Left ventricle myocardium superior (tissue), 1 donor: ENCODE measurements at places on chromosomes 1 and 21. TPM values are rescaled to one million over a fixed set of nuclear protein-coding genes. Genes with fewer than 3 reads are reported as not detected.

Gene OVAAL
- total RNA-seq, result 1.5 TPM

Gene PDZK1IP1
- total RNA-seq, result not detected

Gene CDCA8
- 0.32 TPM for total RNA-seq

Gene PSMG1
- total RNA-seq, result 19.5 TPM

Gene CCDC185
- total RNA-seq, result not detected

Gene GLMN
- 6.3 TPM for total RNA-seq

Gene FLG2
- total RNA-seq, result not detected

Gene KRTAP21-2
- total RNA-seq, result not detected

- DNase-seq, result no peak
These were observed 828 bp upstream of the MYBPH start for GRCh38 chr1:203176273-203177035.

DNA sequence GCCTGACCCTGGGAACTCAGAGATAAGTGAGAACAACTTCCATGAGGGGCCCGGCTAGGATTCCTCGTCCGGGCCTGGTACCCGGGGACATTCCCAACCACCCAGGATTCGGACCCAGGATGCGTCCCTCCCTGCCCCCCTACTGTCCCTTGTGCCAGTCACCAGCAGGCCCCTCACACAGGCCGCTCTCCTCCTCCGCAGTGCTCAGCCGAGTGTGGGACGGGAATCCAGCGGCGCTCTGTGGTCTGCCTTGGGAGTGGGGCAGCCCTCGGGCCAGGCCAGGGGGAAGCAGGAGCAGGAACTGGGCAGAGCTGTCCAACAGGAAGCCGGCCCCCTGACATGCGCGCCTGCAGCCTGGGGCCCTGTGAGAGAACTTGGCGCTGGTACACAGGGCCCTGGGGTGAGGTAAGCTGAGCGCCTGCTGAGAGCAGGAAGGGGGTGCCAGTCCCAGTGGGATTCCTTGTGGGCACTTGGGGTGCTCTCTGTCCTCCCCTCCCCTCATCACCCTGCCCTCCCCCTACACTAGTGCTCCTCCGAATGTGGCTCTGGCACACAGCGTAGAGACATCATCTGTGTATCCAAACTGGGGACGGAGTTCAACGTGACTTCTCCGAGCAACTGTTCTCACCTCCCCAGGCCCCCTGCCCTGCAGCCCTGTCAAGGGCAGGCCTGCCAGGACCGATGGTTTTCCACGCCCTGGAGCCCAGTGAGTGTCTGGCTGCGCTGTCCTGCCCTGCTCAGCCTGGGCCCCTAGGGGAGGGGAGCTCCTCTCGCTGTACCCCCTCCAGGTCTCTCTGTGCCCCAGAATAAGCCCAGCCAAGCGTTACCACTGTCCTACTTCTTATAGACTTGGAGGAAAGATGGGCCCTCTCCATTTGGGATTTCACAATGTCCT lies 9.8 kb downstream of the ADAMTSL4 start:
- DNase-seq, result peak; percentile 80

- no peak for DNase-seq
These were observed 8.1 kb downstream of the PRXL2B start for GRCh38 chr1:2594641-2595131.

GRCh38 chr1:119635811-119636390 lies 12.2 kb downstream of the ZNF697 start:
- DNase-seq, result no peak

GRCh38 chr1:209875515-209875914 lies 47.7 kb downstream of the UTP25 start:
- DNase-seq, result no peak

GRCh38 chr1:157115429-157115838 lies 15.8 kb upstream of the ETV3L start:
- DNase-seq, result no peak

DNA sequence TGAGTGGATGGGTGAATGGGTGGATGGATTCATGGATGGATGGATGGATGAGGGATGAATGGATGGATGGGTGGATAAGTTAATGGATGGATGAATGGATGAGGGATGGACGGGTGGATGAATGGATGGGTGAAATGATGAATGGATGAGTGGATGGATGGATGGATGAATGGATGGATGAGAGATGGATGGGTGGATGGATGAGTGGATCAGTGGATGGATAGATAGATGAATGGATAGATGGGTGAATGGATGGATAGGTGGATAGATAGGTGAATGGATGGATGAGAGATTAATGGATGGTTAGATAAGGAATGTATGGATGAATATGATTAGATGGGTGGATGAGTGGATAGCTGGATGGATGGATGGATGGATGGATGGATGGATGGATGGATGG lies 313.5 kb downstream of the NPHP4 start:
- no peak for DNase-seq

GRCh38 chr1:162930976-162931560 lies 70.1 kb upstream of the CCDC190 start:
- no peak for DNase-seq

GRCh38 chr21:37704751-37705150 lies 211.5 kb downstream of the KCNJ6 start:
- DNase-seq, result no peak

- no peak for DNase-seq
These were observed 56.0 kb downstream of the ADARB1 start for GRCh38 chr21:45130324-45130774.
